Left lung (tissue), 14 donors: ENCODE measurements at places on chromosomes 7 and 10. TPM values are rescaled to one million over a fixed set of nuclear protein-coding genes. Genes with fewer than 3 reads are reported as not detected.

PRRT4 gene
- 0.85 TPM for total RNA-seq

LLCFC1 gene
- 0.37 TPM for total RNA-seq

MXI1 gene
- total RNA-seq, result 16.7 TPM

CPA1 gene
- not detected for total RNA-seq

SFXN3 gene
- total RNA-seq, result 67.2 TPM

MMS19 gene
- 60.1 TPM for total RNA-seq

CXCL12 gene
- 89.6 TPM for total RNA-seq

MINDY4 gene
- 8.0 TPM for total RNA-seq

FAM25A gene
- total RNA-seq, result not detected

ASIC3 gene
- 3.5 TPM for total RNA-seq

SLC39A12 gene
- 0.31 TPM for total RNA-seq

DNA sequence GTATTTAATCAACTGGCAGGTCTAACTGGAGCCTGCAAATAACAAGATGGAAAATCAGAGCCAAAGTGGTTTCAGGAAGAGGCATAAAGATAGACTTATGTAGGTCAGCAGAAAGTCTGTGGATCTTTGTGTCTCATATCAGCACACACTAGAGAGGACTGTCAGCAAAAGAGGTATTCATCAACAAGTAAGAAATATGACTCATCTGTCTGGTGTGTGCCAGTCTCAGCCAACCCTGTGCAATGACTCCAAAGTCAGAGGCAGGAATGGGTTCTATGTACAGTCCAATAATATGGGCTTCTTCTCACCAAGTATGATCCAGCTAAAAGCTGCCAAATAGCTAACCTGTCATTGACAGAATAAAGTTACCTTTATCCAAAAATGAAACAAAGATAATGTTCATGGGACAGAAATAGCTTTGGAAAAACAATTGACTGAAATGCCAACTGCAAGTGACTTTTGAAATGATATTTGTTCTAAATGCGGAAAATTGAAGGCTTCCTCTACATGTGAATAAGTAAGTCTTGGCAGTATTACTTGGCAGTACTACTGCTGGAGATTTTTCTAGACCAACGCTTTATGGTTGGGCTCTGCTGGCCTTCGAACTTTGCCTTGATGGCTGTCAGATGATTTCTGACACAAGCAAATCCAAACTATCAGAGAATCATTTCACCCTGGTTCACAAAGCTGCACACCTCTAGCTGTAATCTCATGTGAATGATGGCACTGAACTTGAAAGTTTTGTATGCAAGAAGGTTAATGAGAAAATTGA, 272.3 kb upstream of the SEMA3C start:
- no peak for DNase-seq

- no peak for DNase-seq
Measured at GRCh38 chr10:132679640-132680039, 106.3 kb downstream of the NKX6-2 start.

- DNase-seq, result no peak
Measured at GRCh38 chr10:64637939-64638338, 1116.7 kb downstream of the REEP3 start.

DNA sequence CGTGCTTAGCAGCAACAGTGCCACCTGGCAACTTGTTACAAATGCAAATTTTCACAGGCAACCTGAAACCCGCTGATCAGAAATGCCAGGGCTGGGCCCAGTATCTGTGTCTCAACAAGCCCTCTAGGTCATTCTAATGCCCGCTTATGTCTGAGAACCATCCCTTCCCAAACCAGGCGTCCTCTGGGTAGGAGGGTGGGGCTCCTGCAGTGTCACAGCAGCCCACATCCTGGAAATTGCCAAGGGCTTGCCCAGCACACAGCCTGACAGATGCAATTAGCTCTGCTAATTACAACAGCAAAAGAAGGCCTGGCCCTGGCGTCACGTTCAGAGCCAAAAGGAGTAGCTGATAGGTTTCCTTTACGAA, 15.9 kb downstream of the ITPRIP start:
- no peak for DNase-seq

- DNase-seq, result no peak
Measured at GRCh38 chr10:131973160-131973951, 8.4 kb downstream of the BNIP3 start.

- no peak for DNase-seq
Measured at GRCh38 chr10:48805848-48806247, 121.2 kb downstream of the WDFY4 start.

GRCh38 chr7:97003262-97004246, 1.8 kb upstream of the DLX6 start:
- no peak for DNase-seq

DNA sequence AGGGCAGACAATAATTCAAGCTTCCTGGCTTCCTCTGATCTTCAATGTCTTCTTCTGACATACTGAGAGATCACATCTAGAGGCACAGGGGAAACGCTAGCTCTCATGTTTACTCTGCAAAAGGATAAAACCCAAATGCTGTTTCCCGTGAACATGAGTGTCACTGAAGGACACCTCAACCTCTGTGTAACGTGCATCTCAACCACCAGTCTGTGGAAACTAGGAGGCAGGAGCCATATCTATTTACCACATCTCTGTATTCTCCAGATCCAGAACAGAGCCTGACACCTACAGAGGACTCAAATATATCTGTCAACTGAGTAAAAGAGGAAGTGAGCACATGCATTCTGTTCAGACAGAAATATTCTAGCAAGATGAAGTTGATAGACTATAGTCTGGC, 140.3 kb upstream of the TARP start:
- DNase-seq, result no peak

DNA sequence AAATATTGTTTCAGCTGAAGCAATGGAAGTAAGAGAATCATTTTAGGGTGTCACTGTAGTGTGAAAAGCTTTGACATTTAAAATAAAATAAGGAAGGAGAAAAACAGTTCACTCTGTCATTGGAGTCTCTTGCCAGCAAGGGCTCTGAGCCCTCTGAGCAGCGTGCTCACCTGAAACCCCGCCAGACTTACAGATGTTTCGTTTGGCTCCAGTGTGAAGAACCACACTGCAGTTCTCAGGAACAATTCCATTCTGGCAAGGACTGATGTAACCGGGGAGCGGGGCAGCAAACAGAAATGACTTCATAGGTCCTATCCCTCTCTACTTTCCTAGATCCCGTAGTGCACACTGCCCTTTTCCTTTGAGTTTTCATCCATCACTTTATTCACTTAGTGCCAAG, 164.3 kb downstream of the CELF2 start:
- no peak for DNase-seq

DNA sequence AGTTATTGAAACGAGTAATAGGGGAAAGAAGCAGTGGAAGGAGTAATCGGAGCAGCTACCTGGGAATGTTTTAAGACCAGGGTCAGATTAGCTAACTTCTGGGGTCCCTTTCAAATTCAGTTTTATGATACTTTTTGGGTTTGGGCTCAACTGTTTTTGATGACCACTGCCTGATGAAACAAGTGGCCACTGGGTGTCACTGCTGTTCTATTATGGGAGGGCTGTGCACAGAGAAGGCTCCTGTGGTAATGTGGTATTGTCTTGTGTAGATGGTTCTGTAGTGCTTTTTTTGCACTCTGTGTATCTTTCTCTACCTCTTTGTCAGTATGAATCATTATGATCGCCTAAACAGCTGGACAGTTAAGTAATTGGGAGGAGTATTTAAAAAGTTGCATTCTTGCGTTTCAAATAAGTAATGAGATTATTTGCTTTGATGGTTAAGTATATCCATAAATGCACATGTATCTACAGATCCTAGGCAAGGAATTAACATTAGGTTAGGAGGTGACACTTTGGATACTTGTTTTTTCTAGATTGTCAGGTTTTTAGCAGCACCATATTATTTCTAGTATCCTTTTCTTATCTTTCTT, 128.4 kb downstream of the ABCA13 start:
- peak; percentile 39 for DNase-seq

DNA sequence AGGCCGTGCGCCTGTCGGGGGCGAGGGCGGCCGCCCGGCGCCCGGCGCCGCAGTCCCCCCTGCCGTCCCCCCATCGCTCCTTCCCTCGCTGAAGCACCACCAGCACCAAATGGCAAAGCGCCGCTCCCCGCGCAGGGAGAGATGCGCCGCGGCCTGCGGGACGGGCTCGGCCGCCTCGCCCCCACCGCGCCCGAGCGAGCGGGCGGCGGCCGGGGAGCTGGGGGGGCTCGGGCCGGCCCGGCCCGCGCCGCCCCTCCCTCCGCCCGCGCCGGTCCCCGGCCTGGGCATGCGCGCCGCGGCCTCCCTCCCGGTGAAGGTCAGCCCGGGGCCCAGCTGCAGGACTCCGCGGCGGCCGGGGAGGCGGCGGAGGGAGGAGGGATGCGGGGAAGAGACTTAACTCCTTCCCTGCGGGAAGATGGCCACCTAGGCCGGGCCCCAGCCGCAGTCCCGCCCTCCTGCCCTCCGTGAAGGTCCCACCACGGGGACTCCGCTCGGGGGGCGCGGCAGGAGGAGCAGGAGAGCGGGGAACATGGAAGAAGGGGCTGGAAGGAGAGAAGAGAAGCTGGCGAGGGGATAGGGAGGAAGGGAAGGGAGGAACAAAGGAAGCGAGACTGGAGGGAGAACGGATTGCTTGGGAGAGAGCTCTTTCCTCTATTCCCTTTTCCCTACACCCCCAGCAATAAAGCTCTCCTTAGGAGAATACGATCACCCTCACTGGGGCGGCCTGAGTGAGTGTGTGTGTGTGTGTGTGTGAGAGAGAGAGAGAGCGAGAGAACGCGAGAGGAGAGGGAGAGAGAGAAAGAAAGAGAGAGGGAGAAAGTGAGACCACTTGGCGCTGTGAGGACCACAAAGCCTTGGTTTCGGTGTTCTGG, 3.4 kb upstream of the SMARCD3 start:
- peak; percentile 81 for DNase-seq

- DNase-seq, result no peak
Measured at GRCh38 chr7:70134029-70134770, 535.9 kb downstream of the AUTS2 start.

GRCh38 chr7:52269669-52270068, 765.8 kb upstream of the POM121L12 start:
- no peak for DNase-seq

DNA sequence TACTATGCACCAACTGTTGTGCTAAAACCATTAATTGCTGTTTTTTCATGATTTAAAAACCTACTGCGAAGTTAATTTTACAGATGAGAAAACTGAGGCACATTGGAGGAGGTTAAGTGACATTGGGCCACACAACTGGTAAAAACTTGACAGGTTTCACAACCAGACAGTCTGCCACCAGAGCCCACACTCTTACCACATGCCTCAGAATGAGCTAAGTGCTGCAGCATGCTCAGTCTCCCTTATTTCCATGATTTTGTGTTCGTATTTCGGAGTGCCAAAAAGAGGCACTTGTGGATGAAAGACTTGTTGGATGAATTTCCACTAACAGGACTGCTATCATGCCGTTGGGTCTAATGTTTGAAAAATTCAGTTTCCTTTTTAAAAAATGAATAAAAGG, 77.4 kb downstream of the PCLO start:
- no peak for DNase-seq

GRCh38 chr7:149664176-149664575, 109.2 kb downstream of the ZNF467 start:
- DNase-seq, result no peak

- no peak for DNase-seq
Measured at GRCh38 chr10:97573021-97573420, 442 bp downstream of the ANKRD2 start.

DNA sequence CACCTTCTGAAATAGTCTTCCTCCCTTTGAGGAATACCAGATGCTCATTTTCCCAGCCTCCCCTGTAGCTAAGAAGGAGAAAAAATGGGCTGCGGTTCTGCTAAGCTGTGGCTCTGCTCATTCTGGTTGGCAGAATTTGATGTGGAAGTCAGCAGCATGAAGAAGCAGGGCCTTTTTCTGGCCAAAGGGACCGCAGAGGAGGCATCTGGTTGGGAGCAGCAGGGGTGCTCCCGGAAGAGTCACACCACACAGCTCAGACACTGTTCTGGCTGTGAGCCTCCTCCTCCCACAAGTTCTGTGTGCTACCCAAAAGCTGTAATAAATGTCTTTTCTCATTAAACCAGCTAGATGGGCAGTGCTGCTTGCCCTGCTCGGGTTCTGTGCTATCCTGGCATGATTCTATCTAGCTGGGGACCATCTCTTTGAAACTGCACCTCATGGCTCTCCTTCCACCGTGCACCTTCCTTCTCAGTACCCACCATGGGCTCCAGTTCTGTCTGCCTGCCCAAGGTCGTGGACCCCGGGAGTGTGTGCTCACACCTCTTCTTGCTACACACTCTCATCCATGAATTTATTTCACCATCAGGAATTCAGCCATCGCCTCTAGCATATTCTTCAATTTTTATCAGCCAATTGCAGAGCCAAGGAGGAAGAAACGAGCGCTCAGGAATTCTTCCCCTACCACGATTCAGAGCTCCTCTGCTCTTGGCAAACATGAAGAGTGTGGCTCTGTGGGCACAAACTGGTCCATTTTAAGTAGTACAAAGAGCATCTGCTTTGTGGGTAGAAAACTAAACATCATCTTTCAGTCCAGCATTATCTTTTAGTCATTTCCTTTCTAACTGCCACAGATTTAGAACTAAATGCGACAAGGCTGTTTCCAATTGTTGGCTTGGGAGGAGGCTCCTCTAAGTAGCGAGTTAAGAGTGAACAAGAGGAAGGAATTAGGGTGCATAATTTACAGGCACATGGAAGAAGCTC, 76.9 kb downstream of the FAM171A1 start:
- no peak for DNase-seq

GRCh38 chr7:35728412-35729060, 33.6 kb upstream of the HERPUD2 start:
- no peak for DNase-seq

- DNase-seq, result no peak
Measured at GRCh38 chr10:58305821-58306220, 29.0 kb upstream of the UBE2D1 start.

- no peak for DNase-seq
Measured at GRCh38 chr10:125001313-125002046, 59.6 kb downstream of the ZRANB1 start.

DNA sequence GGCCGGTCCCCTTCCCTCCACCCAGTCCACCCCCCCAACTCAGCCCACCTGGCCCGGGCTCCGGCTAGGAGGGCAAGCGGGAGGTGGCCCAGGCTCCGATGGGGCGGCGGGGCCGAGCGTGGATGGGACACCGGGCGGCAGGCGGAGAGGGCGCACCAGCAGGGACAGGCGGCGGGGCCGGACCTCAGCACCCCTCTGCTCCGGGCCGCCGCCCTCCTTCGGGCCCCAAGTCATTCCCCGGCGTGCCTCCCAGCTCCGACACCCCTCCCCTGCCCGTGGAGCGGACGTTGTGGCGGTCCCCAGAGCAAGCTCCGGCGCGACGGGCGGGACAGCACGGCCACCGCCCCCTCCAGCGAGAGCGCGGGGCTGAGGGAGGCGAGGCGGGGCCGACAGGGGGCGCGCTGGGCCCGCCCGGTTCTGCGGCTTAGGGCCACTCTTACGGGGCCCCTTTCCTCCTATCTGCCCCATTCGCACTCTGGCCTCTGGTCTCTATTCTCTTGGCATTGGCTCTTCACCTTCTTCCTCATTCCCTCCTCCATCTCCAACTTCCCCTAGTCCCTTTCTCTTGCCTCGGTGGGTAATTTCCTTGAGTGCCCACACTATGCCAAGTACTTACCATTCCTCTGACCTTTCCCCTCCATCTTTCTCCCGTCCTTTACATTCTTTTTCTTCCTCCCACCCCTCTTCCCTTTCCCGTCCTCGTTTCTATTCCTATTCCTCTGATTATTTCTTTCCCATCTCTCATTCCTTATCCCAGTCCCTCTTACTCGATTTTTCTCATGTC, 701 bp upstream of the GBX1 start:
- DNase-seq, result peak; percentile 33

GRCh38 chr7:65444899-65445823, 71.5 kb downstream of the ZNF92 start:
- DNase-seq, result no peak
